Cardiac ventricle fibroblast (primary cell): ENCODE measurements at places on chromosomes 4 and X. TPM values are rescaled to one million over a fixed set of nuclear protein-coding genes. Genes with fewer than 3 reads are reported as not detected.

The GLRA3 gene
- not detected in 2 replicates for total RNA-seq

The GAGE12E gene
- not detected in 2 replicates for total RNA-seq

The XAGE1A gene
- total RNA-seq: not detected in 2 replicates

The LRRC66 gene
- total RNA-seq: 0.34 and 0.81 TPM in 2 replicates

The SH3RF1 gene
- 20.6 and 23.8 TPM in 2 replicates for total RNA-seq
